Heart left ventricle (tissue), 16 donors: ENCODE measurements at places on chromosomes 6 and 20. TPM values are rescaled to one million over a fixed set of nuclear protein-coding genes. Genes with fewer than 3 reads are reported as not detected.

Gene CCM2L
- total RNA-seq, result 7.9 TPM

Gene MUC21
- total RNA-seq, result not detected

Gene MYB
- not detected for total RNA-seq

DNA sequence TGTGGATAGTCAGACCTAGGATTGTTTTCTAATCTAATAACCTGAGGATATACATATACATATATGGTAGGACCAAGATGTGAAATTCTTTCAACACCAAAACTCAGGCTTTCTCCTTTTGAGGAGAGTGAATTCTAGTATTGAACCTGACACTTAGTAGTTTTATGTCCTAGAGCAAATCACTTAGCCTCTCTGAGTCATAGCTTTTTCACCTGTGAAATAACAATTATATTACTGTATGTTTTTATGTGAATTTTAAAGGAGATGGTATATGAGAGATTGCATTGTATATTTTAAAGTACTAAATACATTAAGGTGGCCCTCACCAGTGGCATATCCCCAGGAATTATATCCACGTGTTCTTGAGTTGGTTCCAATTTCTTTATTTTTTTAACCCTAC, 34.6 kb downstream of the TREML1 start:
- H3K36me3 ChIP-seq, result no peaks in the 10 kb centered on the region
- no peak for DNase-seq
- no peak overlapping the region for H3K4me3 ChIP-seq
- no peaks in the 10 kb centered on the region for H3K27me3 ChIP-seq
- H3K27ac ChIP-seq, result no peak overlapping the region
- no peaks in the 10 kb centered on the region for H3K4me1 ChIP-seq

DNA sequence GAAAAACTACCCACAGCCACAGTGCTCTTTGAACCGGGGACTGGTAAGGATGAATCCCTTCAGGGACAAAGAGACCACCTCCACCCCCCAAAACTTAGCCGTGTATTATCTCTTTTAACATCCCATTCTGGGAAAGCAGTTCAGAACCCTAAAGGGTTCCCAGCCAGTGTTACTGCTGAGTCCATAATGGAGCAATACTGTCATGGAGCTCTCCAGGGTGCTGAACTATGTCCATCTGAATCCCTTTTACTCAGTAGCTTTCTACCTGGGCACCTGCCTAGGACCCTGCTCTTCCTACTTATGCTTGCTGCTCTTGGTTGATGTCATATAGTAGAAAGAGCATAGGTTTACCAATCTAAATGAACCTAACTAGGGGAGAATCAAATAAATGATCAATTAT, 22.3 kb upstream of the SAYSD1 start:
- H3K4me1 ChIP-seq, result no peaks in the 10 kb centered on the region
- no peaks in the 10 kb centered on the region for H3K36me3 ChIP-seq
- H3K27ac ChIP-seq, result no peak overlapping the region

DNA sequence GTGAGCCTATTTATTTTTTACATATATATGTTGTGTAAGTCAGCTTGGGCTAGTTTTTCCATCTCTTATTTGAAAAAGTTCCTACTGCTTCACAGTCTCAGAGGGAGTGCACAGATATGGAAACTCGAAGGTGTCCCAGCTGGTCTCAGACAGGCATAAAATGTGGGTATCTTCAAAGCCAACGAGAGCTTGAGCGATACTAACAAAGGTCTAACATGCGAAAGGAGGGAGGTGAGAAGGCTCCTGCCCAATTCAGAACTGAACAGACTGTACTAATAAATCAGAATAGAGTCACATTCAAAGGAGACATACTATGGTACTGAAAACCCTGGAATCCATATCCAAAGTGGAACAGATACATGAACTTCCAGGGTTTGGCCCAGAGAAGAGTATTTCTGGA, 113.0 kb downstream of the PREX1 start:
- H3K27ac ChIP-seq, result no peak overlapping the region
- no peaks in the 10 kb centered on the region for H3K36me3 ChIP-seq
- no peak for DNase-seq
- H3K27me3 ChIP-seq, result no peaks in the 10 kb centered on the region
